Tibial nerve (tissue), 4 donors: ENCODE measurements at places on chromosomes 11 and 22. TPM values are rescaled to one million over a fixed set of nuclear protein-coding genes. Genes with fewer than 3 reads are reported as not detected.

The ESAM gene
- 25.3 TPM for total RNA-seq

The MYO18B gene
- total RNA-seq: not detected

The ARHGEF17 gene
- 102 TPM for total RNA-seq

The DLG2 gene
- 14.6 TPM for total RNA-seq

The FAT3 gene
- 2.4 TPM for total RNA-seq

The PNPLA3 gene
- total RNA-seq: 0.44 TPM

The GLB1L3 gene
- not detected for total RNA-seq

The MAJIN gene
- not detected for total RNA-seq

The DSCAML1 gene
- 0.42 TPM for total RNA-seq

The OR8J3 gene
- total RNA-seq: not detected

The RCOR2 gene
- not detected for total RNA-seq

The PDXP gene
- total RNA-seq: 19.7 TPM

The XKR3 gene
- not detected for total RNA-seq

The NRXN2 gene
- total RNA-seq: 1.7 TPM

The POU2AF2 gene
- total RNA-seq: 4.2 TPM

The OR2AG1 gene
- total RNA-seq: not detected

The SLC17A6 gene
- total RNA-seq: not detected

The GPHA2 gene
- not detected for total RNA-seq

The CCDC85B gene
- 108 TPM for total RNA-seq

The SLC22A25 gene
- total RNA-seq: not detected

The OR4C11 gene
- total RNA-seq: not detected

The CCDC116 gene
- total RNA-seq: 0.22 TPM

The DNAJC24 gene
- 17.8 TPM for total RNA-seq

The MMP8 gene
- not detected for total RNA-seq
